Stimulated activated CD4-positive, alpha-beta T cell treated with anti-CD3 and anti-CD28 coated beads, Interleukin-2, amount 100 ng/mL, for 48 hours (primary cell): ENCODE measurements at places on chromosomes 1 and 21.

DNA sequence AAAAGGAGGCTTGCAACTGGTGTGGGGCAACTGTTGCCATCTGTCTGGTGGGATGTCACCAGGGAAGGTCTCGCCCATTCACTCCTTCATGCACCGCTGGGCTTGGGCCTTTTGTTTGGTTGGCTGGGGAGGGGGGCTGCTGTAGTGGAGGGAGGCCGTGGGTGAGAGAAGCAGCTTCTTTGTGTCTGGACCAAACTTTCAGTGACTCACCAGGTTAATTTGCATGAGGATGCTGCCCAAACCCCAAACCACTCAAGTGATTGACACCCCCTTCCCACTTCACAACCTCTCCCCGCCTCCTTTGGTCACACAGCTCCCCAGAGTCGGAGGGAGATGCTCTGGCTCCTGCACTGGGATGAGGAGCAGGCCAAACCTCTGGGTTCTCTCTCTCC lies 19.7 kb downstream of the BTG2 start:
- peak; percentile 42 for DNase-seq

DNA sequence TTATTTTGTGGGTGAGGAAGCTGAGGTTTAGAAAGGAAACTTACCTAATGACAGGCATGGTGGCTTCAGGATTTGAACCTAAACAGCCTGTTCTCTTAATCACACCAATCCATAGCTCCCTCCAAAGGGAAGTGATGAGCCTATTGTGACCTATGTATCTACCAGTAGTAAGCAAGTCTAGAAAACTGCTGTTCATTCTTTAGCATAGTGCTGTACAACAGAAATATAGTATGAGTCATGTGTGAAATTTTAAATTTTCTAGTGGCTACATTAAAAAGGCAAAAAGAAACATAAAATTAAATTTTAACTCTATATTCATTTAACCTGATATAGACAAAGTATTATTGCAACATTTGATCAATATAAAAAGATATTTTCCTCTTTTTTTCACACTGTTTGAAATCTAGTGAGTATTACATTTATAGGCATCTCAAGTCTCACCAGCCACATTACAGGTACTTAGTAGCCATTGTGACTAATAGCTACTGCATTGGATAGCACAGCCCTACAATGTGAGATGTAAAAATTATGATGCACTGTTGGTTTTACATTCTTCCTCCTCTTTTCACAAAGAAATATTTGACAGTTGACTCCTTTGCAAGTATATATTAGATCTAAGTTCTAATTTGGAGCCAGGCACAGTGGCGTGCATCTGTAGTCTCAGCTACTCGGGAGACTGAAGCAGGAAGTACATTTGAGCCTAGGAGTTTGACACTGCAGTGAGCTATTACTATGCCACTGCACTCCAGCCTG lies 16.6 kb downstream of the IPO9 start:
- DNase-seq: no peak

DNA sequence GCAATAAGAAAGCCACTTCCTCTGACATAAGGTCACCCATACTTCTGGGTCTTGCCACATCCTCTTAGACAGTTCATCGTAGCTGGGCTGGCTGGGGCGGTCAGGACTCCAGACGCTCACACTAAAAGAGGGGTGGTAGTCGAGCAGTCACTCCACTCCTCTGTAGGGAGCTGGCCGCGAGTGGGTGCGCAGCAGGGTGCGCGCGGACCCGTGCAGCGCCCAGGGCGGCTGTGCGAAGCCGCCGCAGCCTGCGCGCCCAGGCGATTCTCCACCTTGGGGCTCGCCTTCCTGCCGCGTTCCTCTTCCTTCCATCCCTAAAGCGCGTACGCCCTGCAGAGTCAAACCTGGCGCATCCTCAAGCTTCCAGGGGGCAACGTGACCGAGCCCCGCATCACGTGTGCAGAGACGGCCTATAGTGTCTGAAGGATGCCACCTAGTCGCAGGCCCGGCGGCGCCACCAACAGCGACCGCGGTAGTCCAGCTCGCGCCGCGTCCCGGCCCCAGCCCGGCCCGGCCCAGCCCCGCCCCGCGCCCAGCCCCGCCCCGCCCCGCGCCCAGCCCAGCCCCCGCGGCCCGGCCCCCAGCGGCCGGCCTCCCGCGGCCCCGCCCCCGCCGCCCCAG lies 360 bp upstream of the PRDX6 start:
- DNase-seq: peak; percentile 75

DNA sequence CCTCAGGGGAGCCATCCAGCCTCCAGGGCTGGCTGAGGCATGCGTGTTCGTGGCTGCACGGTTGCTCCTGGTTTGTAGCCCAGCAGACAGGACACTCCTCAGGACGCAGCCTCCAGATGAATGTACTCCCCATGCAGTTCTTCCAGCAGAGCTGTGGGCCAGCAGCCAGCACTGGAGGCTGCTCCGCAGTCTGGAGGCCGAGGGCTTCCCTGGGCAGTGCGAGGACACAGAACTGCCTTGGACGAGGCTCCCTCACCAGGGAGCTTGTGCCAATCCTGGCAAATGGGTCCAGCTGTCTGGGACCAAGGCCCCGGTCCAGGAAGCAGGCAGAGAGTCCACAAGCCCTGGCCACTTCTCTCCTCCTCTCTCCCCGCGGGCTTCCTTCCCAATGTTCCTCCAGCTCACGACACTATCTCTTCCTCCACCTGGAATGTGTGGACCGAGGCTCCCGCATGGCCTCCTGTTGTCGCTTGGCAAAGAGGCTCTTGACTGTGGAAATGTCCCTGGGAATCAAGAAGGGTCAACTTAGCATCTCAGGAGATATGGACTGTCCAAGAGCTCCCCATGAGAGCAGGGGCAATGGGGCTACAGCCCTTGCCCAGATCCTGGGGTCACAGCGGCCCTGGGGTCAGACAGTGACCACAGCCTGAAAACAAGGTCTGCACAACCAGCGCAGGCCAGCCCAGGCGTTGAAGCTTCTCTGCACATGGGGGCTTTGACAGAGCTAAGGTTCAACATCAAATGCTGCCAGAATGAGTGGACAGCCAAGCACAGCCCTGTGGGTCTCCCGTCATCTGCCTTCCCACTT lies 5.3 kb downstream of the EDN2 start:
- DNase-seq: no peak
